Activated T-helper 1 cell treated with Interleukin-2 at 50 U/mL for 16 hours (primary cell): ENCODE measurements at places on chromosomes 16 and 17.

DNA sequence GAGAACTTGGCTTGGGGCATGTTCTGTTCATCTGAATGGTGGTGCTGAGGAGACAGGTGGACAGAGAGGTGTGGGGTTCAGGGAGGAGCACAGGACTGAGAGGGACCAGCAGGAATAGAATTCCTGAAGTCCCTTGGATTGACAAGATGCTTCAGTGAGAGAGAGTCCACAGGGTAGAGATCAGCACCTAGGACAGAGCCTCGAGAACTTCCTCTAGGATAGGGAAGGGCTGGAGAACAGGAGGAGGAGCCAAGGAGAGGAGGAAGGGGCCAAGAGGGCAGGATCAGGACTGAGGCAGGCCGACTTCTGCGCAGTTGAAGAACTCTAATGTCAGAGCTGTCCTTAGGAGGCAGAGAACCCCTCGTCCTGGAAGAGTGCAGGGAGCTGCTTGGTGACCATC, 138.4 kb downstream of the PRKCB start:
- DNase-seq, result no peak

DNA sequence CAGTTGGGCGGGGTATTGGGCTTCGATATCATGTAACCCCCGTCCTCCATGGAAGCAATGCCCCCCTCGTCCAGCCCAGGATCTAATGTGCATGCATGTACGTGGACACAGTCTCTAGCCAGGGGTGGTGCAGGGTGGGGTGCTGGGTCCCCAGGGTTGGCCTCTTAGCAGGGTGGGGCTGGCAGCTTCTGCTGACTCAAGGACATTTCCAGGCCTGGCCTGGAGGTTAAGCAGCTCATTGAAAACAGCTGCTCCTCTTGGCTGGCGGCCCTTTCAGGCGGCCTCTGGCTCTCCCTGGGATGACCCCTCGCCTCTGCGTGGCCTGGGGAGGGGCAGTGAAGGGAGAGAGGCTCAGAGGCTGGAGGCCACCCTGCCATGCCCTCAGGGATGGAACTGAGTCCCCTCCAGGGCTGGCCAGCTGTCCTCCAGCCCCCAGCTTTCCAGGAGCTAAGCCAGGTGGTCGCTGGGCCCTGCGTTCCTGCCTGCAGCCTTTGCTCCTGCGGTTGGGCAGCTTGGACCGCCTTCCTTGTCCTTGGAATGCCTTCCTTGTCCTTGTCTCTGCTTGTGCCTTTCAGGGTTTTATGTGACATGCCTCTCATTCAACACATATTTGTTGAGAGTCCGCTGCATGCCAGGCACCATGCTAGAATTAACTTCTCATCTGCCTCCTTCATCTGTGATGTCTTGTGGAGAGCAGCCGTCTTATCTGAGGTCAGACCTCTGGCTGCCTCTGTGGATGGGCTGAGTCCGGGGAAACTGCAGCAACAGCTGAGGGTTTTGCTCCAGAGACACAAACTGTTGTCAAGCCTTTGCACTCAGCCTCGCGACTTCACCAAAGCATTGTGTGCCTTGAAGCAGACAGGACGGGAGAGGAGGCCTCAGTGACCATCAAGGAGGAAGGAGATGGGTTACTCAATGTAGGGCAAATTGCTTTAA, 26.6 kb downstream of the MRC2 start:
- DNase-seq, result no peak

DNA sequence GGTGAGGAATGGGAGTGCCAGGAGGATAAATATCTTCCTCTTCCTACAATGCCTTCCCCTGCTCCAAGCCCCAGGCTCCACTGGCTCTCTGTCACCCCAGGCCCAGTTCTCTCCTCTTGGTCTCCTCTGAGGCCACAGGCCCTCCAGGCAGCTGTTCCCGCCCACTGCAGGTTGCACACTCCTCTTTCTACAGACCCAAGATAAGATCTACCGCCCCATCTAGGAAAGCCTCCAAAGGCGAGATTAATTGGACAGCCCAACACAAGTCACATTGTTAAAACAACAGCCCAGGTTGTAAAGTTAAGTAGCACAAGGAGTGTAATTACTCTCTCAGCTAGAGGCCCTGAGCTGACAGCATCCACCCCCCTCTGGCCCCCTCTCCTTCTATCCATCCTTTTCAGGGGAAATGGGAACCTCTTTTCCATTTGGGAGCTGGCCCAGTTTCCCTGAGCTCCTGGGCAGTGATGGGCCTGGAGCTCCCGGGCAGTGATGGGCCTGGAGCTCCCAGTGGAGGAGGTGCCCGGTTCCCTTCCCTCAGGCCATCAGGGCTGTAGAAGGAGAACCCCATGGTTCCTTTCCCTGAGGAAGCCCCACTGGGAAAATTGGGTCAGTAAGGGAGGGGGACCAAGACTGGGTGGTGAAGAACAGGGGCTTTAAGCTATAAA, 7.3 kb downstream of the DLX4 start:
- no peak for DNase-seq

- no peak for DNase-seq
These were observed 643.5 kb downstream of the CDH11 start for GRCh38 chr16:64478252-64478906.

GRCh38 chr17:31688701-31689100, 170.3 kb downstream of the COPRS start:
- DNase-seq, result no peak

DNA sequence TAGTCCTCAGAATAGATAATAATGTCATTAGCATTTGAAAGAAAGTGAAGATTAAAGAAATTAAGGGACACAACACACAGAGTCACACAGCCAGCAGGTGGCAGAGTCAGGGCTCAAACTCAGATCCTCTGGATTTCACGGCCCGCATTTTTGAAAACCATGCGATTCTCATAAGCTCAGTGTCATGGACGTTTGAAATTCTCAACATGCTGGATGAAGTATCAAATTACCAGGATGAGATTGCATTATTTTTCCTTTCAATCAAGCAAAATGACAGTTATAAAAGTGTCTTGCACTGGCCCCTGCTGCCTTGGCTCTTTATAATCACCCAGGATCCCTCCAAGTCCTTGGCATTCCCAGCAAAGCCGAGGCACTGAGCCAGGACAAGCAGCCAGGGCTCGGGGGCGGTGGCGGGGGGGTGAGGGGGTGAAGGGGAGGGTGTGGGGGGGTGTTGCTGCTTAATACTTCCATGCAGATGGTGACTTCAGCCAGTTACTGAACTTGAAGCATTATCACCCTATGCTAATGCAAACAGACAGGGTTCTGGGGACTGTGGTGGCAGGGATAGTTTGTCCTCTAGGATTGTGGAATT, 6.6 kb upstream of the BMERB1 start:
- DNase-seq, result peak; percentile 14
